Amniotic stem cell (primary cell): ENCODE measurements at places on chromosomes 4 and X.

DNA sequence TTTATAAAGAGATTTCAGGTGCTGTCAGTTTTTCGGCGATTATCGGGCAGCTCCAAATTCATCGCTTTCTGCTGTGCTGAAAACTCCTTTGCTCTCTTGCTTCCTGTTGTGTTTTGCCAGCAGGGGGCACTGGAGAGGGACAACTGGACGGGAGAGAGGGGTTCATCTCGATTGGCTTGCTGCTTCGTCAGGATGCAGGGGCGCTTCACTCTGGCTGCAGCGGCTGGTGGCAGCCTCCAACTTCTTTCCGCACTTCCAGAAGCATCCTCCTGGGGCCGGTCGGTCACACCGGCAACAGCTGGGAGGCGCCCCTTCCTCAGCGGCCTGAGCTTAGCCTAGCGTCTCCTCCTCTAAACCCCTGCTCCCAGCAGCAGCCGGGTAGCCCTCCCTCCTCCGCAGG is 29.5 kb downstream of the MSL3 start:
- DNase-seq: no peak

DNA sequence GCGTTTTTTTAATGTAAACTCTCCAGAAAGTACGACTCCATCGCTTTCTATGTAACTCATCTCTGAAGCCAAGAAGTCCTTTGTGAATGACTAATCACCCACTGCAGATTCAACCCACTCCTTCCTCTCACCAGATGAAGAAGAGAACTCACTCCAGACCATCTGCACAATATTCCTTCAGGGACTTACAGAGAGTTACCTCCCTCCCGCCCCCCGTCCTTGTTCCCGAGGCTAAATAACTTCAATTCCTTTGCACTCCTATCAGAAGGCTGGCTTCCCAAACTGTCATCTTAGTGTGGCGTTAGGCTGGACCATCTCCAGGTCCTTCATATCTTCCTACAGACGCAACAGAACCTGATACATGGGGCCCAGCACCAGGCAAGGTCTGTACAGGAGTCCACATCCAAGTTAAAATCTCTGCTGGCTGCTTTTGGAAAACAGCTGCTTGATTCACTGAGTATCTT is 82.4 kb downstream of the AFAP1 start:
- DNase-seq: peak; percentile 39

DNA sequence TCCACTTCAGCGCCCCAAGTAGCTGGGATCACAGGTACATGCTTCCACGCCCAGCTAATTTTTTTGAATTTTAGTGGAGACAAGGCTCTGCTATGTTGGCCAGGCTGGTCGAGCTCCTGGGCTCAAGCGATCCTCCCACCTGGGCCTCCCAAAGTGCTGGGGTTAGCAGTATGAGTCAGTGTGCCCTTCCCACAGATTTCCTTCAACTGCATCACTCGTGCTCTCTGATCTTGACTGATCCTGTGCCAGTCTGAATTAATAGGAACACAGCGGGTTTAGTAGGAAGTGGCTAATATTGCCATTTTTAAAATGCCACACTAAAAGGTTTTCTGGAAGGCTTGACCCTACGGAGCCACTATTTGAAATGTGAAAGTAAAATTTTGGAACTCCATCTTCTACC is 4.3 kb upstream of the SHROOM2 start:
- DNase-seq: no peak

GRCh38 chr4:1216869-1217294 is 32.0 kb downstream of the CTBP1 start:
- DNase-seq: no peak

DNA sequence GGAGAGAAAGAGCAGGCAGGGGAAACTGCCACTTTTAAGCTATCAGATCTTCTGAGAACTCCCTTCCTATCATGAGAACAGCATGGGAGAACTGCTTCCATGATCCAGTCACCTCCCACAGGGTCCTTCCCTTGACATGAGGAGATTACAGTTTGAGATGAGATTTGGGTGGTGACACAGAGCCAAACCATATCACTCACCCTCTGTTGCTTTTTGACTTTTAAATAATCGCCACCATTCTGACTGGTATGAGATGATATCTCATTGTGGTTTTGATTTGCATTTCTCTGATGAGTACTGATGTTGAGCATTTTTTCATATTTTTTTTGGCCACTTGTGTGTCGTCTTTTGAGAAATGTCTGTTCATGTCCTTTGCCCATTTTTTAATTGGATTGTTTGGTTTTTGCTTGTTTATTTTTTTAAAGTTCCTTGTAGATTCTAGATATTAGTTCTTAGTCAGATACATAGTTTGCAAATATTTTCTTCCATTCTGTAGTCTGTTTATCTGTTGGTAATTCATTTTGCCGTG is 6.5 kb upstream of the PAQR3 start:
- DNase-seq: no peak
